RPMI7951 (cell line): ENCODE measurements at places on chromosomes 11 and 22.

DNA sequence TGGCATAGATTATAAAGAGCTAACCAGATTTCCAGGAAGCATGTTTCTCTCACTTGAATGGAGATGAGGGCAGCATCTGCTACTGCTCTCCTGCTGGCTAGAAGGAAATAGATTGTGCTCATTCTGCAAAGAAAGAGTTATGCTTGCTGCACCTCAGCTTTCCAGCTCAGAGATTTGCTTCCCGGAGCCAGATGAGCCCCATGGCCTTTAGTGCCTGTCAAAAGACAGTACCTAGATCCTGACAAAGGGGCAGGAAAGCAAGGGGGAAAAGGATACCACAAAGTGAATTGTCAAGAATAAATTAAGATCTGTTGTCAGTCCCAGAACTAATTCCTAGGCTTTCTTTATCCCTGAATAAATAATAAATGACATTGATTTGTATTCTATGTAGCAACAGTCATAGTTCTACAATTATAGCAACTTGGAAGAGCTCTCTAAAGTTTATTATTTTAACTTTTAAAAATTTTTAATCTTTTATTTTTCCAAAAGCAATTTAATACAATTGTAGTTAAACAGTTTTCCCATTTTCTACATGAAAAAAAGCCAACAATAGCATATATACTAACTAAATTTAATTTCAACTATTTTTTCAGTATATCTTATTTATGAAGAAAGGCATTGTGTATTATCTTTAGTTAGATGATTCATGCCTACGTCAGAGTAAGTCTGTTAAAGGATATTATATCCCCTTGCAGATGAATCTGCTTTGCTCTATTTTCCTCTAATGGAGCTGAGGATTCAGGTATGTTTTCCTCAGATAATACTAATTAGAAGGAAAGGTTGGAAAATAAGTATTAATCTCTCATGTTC is 306.1 kb upstream of the DDI1 start:
- DNase-seq: no peak

GRCh38 chr11:11265320-11265719 is 87.7 kb downstream of the CSNK2A3 start:
- peak; percentile 41 for DNase-seq

GRCh38 chr11:59010708-59011107 is 71.4 kb downstream of the GLYATL1 start:
- DNase-seq: no peak

DNA sequence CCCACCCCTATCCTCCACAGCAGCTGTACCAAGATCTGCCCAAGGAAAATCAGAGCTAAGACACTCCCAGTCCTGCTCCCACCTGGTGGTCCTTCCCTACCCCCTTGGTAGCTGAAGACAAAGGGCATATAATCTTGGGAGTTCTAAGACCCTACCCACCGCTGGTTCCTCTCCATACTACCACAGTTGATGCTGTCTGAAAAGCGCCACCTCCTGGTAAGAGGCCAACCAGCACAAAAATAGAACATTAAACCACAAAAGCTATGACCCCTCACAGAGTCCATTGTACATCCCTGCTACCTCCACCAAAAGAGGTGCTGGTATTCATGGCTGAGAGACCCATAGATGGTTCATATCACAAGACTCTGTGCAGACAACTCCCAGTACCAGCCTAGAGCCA is 161.5 kb upstream of the ARHGAP42 start:
- DNase-seq: no peak

GRCh38 chr22:19719488-19720021 is 3.8 kb upstream of the GP1BB start:
- no peak for DNase-seq

DNA sequence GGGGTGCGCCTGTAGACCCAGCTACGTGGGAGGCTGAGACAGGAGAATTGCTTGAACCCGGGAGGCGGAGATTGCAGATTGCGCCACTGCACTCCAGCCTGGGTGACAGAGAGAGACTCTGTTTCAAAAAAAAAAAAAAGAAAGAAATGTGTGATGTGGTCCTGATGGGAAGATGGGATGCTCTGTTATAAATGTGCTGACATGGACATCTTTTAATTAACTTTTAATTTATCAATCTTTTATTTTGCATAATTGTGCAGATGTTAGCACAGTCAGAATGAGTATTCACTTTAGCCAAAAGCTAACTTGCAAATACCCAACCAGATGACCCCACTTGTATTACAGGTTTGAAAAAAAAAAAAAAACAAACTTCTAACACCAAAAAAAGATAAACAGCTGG is 23.8 kb upstream of the USP47 start:
- DNase-seq: no peak
